ENCODE measurements at places on chromosomes 1 and 21. TPM values are rescaled to one million over a fixed set of nuclear protein-coding genes. Genes with fewer than 3 reads are reported as not detected.

DNA sequence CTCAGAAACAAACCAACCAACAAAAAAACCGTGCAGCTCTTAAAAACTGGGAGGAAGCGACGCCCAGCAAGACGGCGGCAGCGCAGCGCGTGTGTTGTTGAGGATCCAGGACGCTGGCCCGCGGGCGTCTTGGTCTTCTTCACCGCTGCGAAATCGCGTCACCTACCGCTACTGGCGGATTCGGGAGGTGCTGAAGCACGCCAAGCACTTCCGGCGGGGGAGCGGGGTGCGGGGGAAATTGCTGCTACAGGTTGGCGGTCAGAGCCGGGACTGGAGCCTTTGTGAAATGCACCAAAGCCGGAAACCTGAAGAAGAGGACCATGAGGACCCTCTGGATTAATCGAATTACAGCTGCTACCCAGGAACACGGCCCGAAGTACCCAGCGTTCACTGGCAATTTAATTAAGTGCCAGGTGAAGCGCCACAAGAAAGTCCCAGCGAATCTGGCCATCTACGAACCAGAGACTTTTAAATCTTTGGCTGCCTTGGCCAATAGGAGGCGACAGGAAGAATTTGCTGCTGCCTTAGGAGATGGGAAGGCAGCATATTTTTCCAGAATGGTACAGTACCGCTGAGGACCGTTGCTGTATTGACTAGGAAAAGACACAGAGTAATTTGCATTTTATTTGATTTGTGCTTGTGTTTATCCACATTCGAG lies 11.9 kb upstream of the RIPPLY3 start:
- peak overlapping the region; percentile 54 for H3K27ac ChIP-seq
- H3K4me3 ChIP-seq = peak overlapping the region; percentile 60
- peaks cover 6% of the 10 kb centered on the region for H3K4me1 ChIP-seq
- peaks cover 10% of the 10 kb centered on the region for H3K27me3 ChIP-seq
- H3K36me3 ChIP-seq = no peaks in the 10 kb centered on the region

OR2T33 gene
- not detected for total RNA-seq

DNA sequence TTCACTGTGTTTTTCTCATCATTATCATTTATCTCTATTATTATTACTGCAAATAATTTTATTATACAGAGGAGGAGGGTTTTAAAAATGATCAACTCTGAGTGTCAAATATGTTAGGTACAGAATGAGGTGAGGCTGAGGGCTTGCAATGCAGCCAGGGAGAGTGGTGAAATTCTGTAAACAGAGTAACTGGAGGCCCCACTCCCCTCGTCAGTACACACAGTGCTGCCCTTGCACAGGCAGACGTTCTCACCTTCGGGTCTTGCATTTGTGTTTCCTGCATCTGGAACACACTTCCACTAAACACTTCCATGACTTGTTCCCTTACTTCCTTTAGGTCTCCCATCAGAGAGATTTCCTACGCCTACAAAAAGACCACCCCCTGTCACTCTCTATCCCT lies 24.3 kb upstream of the COA6 start:
- H3K4me3 ChIP-seq = no peak overlapping the region
- H3K27ac ChIP-seq = no peak overlapping the region
- no peak for DNase-seq
- H3K4me1 ChIP-seq = peaks cover 4% of the 10 kb centered on the region

LHX8 gene
- not detected for total RNA-seq

DNA sequence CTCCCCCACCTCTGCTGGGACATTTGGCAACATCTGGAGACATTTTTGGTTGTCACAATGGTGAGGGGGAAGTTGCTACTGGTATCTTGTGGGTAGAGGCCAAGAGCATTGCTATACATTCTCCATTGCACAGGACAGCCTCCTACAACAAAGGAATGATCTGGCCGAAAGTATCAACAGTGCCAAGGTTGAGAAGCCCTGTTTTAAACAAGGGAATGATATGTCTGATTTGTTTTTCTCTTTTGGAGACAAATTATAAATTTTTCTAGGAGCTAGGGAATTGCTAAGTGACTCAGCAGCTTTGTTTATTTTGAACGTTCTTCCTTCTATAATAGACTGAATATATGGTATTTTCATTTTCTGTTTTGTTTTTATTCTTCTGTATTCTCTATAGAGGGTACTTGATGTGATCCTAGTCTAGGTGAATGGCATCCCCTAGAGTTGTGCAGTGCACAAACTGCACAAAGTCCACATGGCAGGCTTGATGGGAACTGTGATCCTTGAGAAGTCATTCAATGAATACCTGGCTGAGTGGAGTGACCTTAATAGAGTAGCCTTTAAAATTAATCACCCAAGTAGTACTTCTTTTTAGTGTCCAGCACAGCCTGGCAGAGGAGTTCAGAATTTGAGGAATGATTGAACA lies 288.6 kb upstream of the USP24 start:
- H3K4me3 ChIP-seq = no peak overlapping the region
- H3K27me3 ChIP-seq = peaks cover 20% of the 10 kb centered on the region
- DNase-seq = no peak
- H3K36me3 ChIP-seq = no peaks in the 10 kb centered on the region
- H3K4me1 ChIP-seq = no peaks in the 10 kb centered on the region

- no peaks in the 10 kb centered on the region for H3K27me3 ChIP-seq
- peaks cover 5% of the 10 kb centered on the region for H3K4me1 ChIP-seq
- H3K4me3 ChIP-seq = no peak overlapping the region
- DNase-seq = no peak
These were observed 94.7 kb downstream of the ATP1B1 start for GRCh38 chr1:169201084-169201619.

DNA sequence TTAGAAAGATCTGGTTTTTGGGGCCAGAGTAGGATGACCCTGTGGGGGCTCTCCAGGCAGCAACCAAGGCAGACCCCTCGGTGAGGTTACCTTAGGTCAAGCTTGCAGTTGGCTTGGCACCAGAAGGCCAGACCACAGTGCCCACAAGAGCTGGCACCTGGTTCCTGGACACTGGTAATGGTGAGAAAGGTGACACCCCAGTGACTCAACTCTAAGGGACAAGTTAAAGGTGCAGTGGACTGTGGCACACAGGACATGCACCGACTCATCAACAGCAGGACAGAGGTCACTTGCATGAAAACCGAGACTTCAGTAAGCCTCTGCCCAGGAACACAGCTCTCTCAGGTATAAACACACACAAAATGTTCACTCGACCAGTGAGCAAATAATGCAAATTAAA lies 6.7 kb downstream of the LRRC38 start:
- DNase-seq = no peak
- peaks cover 60% of the 10 kb centered on the region for H3K27me3 ChIP-seq
- no peak overlapping the region for H3K27ac ChIP-seq

DNA sequence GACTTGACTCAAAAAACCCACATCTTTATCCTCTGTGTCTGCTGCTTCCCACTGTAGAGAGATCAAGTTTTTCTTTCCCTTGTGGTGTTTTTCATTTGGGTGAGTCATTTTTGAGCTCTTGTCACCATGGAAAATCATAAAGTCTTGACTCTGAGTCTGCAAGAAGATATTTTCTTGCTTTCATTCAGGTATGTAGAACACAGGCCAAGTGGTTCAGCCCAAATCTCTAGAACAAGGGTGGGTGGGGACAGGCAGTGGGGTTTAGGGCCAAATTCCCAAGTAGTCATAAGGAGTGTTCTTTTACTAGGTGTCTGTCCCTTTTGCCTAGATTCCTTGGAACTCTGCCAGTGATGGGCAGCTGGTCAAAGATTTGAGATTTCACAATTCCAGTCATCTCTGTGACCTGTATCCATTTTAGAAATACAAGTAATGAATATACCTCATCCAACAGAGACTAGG lies 21.5 kb upstream of the ARHGAP29 start:
- no peaks in the 10 kb centered on the region for H3K36me3 ChIP-seq
- peaks cover 6% of the 10 kb centered on the region for H3K4me1 ChIP-seq
- no peak overlapping the region for H3K4me3 ChIP-seq
- no peak overlapping the region for H3K27ac ChIP-seq
- no peak for DNase-seq

DNA sequence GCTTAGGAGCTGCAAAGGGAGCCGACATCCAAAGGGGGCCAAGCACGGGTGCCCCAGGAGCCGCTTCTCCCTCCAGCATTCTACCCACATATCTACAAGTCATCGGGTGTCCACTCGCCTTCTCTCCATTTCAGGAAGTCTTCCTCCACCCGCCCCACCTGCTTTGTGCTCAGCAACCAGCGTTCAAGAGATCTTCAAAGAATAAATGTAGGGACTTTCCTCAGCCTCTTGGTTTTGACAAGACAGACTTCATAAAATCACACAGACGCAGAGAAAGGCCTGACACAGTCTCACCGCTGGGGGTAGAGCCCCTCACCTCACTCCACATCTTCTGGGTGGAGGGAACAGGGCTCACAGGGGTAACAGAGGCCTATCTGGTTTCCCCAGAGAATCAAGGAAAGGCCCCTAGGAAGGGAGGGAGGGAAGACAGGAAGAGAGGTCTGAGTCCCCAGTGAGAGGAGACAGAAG lies 49.5 kb downstream of the SSBP3 start:
- peak overlapping the region; percentile 56 for H3K4me3 ChIP-seq
- H3K36me3 ChIP-seq = peaks cover 9% of the 10 kb centered on the region
- H3K4me1 ChIP-seq = peaks cover 61% of the 10 kb centered on the region
- H3K27ac ChIP-seq = peak overlapping the region; percentile 69

- no peak for DNase-seq
- no peak overlapping the region for H3K27ac ChIP-seq
These were observed 32.8 kb downstream of the C2CD2 start for GRCh38 chr21:41921021-41921420.

- H3K4me3 ChIP-seq = no peak overlapping the region
- H3K27ac ChIP-seq = no peak overlapping the region
These were observed 53.6 kb upstream of the MAP10 start for GRCh38 chr1:232751393-232752140.

SCAMP3 gene
- 53.1 TPM for total RNA-seq

DNA sequence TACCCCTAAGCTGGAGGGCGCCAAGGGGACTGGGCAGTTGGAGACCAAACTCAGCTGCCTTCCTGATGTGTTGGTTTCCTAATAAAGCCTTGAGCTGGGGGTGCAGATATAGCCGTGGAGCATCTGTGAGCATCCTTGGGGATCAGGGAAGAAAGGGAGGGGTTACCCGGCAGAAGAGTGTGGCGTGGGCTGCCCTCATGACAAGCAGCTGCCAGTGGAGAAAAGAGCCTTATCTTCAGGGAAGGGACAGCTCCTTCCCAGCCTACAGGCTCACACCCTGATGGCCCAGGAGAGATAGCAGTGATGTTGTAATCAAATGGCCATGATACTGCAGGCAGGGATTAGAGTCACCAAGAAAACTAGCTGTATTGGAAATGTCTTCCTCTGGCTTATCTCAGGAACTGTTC lies 10.8 kb upstream of the NFASC start:
- H3K4me3 ChIP-seq = no peak overlapping the region
- H3K27me3 ChIP-seq = peaks cover 2% of the 10 kb centered on the region
- H3K36me3 ChIP-seq = no peaks in the 10 kb centered on the region

- no peak for DNase-seq
- H3K4me1 ChIP-seq = peaks cover 6% of the 10 kb centered on the region
- H3K4me3 ChIP-seq = peak overlapping the region; percentile 84
- no peak overlapping the region for H3K27ac ChIP-seq
- H3K27me3 ChIP-seq = peaks cover 3% of the 10 kb centered on the region
These were observed 77.5 kb downstream of the ARHGEF16 start for GRCh38 chr1:3531928-3532327.

- no peaks in the 10 kb centered on the region for H3K27me3 ChIP-seq
- no peak overlapping the region for H3K27ac ChIP-seq
- DNase-seq = no peak
- H3K4me3 ChIP-seq = no peak overlapping the region
- no peaks in the 10 kb centered on the region for H3K36me3 ChIP-seq
- H3K4me1 ChIP-seq = peaks cover 33% of the 10 kb centered on the region
These were observed 52.0 kb upstream of the RPL11 start for GRCh38 chr1:23639460-23640095.

HUNK gene
- total RNA-seq = 39.5 TPM

DNA sequence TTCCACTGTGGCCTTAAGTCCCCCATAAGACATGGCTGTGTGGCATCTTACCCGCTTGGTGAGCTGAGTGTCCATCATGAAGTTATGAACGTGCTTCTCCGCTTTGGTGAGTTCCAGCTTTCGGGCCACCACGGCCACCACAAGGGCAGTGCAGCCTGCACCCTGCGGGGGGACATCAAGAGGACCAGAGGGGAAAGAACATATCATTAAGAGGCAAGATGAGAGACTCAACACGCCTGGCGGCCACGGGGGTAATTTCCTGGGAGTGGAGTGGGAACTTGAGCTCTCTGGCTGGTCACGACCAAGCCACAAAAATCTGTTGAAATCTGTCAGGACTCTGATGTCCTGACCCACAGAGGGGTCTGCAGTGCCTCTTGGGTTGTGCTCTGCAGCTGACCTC lies 117.9 kb upstream of the ADAR start:
- peaks cover 18% of the 10 kb centered on the region for H3K4me1 ChIP-seq
- no peak for DNase-seq
- no peak overlapping the region for H3K4me3 ChIP-seq

DNA sequence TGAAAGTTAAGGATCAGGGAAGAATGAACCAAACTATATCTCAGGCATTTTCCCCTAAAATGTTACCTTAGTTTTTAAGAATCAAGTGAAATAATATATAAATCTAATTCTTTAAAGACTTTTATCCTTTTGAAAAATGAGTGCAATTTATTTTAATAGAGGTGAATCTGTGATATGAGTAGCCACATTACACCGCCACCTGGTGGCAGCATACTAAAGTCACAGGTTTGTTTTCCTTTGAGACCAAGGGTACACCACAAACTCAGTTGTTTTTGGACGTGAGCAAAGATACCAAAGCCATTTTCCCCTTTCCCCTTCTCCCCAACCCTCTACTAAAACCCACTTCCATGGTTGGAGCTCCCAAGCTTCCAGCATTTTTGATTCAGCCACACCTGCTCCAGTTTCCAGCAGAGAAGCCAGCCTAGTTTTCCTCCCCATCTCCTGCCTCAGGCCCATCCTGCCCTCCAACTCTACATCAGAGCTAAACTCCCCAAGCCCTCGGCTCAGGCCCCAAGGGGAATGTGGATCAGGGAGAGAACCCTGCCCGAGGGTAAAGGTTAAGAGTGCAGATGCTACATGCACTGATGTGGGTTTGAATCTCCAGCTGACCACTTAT lies 22.9 kb upstream of the LDLRAP1 start:
- no peaks in the 10 kb centered on the region for H3K27me3 ChIP-seq
- no peak overlapping the region for H3K27ac ChIP-seq
- H3K4me1 ChIP-seq = peaks cover 5% of the 10 kb centered on the region
- DNase-seq = no peak
- H3K36me3 ChIP-seq = no peaks in the 10 kb centered on the region

GRCh38 chr1:93675931-93676330 lies 5.7 kb downstream of the BCAR3 start:
- H3K27me3 ChIP-seq = peaks cover 18% of the 10 kb centered on the region
- H3K27ac ChIP-seq = no peak overlapping the region
- H3K4me3 ChIP-seq = no peak overlapping the region
- no peaks in the 10 kb centered on the region for H3K36me3 ChIP-seq
- no peak for DNase-seq

HSD3B2 gene
- not detected for total RNA-seq

GRCh38 chr1:29991815-29992214 lies 731.6 kb downstream of the MATN1 start:
- peaks cover 5% of the 10 kb centered on the region for H3K27me3 ChIP-seq
- H3K36me3 ChIP-seq = peaks cover 3% of the 10 kb centered on the region
- no peak for DNase-seq
- no peak overlapping the region for H3K27ac ChIP-seq

Data from progenitor cell of endocrine pancreas (in vitro differentiated cells).